ENCODE measurements at places on chromosomes 7 and 10.

DNA sequence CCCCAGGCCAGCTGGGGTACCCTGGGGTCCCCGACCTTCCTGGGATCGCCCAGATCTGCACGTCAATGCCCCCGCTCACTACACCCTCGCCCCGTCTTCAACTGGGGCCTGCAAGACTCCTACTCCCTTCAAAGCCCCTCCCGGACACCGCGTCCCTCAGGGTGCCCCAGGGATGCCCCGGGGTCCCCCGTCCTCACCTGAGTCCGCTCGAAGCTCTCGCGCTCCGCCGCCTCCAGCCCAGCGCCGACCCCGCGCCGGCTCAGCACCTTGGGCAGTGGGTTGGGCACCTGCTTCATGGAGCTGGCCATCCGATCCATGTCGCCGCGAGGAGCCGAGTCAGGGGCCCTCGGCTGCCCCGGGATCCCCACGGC is at the start of gene HIP1:
TSS of gene HIP1 (minus strand) at position 338 of the 371 bp plus-strand sequence. CDS start at position 317, 21 bp downstream.
- no peak for DNase-seq

DNA sequence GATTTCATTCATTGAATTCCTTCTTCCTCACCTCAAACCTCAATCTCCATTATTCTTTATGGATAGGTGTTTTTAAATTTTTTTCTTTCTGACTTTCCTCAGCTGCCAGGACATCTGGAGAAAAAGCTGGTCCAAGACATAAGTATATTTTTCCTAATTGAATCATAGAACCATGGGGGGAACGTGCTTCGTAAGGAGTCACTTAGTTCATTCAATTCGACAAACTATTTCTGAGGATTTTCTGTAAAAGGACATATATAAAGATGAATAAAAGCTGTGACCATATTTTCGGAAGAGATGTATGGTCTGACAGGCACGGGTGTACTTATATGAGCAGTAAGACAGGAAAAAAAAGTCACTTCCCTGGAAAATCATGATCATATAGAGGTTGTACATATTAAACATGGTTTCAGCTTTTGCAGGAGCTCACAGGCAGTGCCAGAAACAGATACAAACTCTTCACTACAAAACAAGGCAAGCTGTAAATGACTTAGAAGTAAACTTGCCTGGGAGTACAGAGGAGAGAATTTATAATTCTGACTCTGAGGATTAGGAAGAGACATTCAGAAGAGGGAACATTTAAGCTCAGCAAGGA is 88.2 kb upstream of the EGR2 start:
- no peak for DNase-seq

DNA sequence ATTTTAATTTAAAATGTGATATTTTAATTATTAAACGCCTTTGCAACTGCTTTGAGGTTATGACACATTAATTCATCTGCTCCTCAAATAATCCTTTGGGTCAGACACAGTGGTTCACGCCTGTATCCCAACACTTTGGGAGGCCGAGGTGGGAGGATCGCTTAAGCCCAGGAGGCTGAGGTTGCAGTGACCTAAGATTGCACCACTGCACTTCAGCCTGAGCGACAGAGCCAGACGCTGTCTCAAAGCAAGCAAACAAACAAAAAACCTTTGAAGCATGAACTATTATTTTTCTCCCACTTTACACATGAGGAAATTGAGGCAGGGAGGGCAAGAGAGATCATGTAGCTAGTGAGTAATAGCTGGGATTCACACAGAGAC is 1.5 kb upstream of the POLD2 start:
- no peak for DNase-seq

- DNase-seq, result no peak
Measured at GRCh38 chr7:23184709-23185359, 3.0 kb downstream of the NUP42 start.

GRCh38 chr7:48667407-48667806 is 256.9 kb upstream of the CDC14C start:
- no peak for DNase-seq

DNA sequence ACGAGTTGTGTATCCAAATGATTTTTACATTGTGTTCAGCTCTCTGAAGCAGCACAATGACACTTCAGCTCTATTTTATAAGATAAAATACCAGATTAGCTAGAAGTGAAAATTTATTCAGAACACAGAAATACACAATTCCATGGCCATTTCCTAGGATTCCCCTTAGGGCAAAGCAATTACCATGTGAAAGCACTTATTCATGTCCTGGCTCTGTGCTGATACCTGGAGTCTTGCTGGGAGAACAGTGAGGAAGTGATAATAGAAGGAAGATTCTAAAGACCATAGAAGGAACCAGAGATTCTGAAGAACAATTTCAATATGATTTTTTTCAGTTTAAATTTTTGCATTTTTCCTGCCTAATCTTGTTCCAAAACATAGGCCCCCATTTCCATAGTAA is 657.4 kb upstream of the ZWINT start:
- DNase-seq, result no peak

GRCh38 chr7:22821702-22822485 is 755 bp downstream of the TOMM7 start:
- DNase-seq, result no peak

DNA sequence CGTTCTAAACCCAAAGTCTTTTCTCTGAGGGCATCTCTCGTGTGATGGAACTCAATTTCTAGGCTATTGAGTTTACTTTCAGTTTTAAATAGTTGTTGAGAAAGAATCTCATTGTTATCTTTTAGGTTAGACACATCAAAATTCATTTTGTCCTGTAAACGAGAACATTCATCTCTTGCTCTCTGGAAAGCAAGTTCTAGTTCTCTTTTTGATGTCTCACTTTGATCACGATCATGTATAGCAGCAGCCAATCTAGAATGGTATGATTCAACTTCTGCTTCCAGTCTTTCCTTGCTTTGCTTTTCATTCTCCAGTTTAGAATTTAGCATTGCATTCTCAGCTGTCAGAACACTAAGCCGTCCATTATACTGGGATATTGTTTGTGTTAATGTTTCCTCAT is 65.1 kb downstream of the ANKRD26 start:
- DNase-seq, result no peak

- DNase-seq, result no peak
Measured at GRCh38 chr7:133258174-133258573, 5.3 kb downstream of the EXOC4 start.

DNA sequence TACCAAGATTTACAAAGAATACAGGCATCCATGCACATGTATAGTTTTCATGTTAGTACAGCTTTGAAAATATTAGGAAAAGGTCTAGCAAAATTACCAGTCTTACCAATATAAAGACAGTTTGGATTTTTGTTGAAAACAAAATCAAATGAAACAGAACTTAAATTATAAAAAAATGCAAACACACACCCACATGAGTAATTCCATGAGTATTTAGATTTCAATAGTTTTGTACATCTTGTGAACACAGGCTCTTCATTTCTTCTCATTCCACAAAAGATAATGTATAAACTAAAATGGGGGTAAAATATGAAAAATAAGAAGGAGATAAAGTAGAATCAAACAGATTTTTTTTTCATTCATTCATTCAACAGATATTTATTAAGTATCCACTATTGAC is 682.2 kb upstream of the ANKRD30A start:
- DNase-seq, result no peak

GRCh38 chr7:158497627-158498026 is 90.0 kb downstream of the PTPRN2 start:
- DNase-seq, result no peak

DNA sequence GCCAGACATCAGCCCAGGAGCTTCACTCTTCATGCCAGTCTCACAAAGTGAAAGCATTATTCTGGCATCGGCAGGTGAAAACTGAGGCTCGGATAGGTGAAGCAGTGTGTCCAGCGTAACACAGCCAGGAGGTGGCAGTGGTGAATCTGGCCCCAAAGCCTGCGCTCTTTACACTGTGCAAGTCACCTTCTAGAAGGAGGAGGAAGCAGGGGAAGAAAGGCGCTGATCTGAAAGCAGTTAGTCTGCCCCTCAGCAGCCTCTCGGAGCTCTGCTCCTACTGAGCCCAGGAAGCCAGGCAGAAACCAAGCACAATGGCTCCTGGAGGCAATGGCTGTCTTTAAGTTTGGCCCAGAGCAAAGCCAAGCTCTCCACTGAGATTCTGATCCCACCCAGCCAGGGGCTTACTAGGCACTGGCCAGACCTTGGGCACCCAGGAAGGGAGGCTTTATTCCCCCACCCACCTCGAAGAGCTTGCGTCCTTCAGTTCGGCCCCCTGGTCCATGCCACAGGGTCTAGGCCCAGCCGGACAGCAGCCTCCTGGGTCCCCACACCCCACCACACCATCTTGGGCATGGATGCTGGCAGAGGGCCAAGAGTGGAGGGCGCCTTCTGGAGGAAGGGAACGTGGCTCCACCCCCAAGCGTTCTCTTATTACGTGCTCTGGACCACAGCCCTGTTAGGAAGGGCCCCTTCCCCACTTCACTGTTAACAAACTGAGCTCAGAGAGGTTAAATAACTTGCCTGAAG is 104.5 kb downstream of the GRID1 start:
- no peak for DNase-seq

DNA sequence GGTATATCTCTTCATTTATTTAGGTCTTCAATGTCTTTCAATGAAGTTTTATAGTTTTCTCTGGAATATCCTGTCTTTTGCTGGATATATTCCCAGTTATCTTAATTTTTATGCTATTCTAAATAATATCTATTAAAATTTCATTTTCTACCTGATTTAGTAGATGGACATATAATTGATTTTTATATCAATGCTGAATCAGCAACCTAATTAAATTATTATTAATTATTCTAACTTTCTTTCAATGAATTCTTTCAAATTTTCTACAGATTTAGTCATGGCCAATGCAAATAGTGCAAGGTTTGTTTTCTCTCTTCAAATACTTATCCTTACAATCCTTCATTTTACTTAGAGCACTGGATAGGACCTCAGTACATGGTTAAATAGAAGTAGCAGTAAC is 56.8 kb downstream of the DENND11 start:
- no peak for DNase-seq

- DNase-seq, result no peak
Measured at GRCh38 chr10:11017570-11018431, at the start of gene CELF2. CELF2 (plus strand) TSS chr10:11017872; CDS start chr10:11018090, 218 bp downstream.

DNA sequence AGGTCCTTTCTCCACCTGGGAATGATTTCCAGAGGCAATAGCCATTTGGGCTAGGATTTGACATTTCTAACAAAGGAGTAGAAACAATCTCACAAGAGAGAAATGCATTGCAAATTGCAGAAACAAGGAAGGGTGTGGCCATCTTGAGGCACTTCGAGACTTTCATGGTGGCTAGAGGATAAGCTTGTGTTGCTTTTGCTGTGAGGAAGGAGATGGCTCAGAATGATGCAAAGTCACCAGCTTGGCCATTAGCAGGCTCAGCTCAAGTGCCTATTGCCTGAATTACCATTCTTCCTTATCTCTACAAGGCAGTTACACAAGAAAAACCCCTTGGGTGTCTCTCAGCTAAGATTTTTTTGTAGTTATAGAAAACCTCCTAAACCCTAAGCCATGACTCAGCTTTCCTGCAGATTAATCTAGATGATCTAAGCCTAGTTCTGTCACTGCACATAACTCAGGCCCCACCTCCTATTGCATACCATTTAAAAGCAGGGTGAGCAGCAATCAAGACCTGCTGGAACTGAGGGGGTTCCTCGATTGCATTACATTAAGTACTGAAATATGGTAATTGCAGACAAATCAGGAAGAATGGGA is 683.1 kb downstream of the NRG3 start:
- DNase-seq, result no peak

DNA sequence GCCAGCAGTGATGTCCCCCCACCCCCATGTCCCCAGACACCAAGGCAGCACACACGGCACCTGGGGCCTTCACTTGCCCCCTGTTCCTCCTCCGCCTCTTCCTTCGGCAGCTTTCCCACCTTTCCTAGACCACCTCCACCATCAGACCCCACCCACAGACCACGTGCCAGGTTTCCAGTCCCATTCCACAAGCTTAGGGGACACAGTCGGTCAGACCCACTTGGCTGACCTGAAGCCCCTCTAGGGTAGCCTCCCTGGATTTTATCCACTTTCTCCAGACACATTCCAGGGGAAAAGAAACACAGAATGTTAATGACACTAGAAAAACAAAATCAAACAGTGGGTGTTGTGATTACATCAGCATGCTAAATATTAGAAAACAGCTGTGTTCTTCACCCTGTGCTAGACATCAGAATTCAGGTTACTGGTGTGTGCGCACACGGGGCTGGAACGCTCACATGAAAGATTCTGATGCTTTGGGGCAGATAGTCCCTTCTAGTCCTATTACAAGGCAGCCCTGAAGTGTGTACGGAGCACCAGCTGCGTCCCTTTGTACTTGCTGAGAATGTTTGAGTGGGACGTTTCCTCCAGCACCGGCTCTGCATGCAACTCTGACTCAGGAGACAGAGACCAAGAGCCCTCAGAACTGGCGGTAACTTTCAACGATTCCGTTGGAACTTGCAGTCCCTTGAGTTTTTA is 75.5 kb upstream of the PPP2R2D start:
- DNase-seq, result no peak

GRCh38 chr7:1124164-1124563 is 35.8 kb downstream of the ZFAND2A start:
- DNase-seq, result no peak

- no peak for DNase-seq
Measured at GRCh38 chr10:62653254-62653653, 151.3 kb upstream of the ADO start.

- DNase-seq, result no peak
Measured at GRCh38 chr7:123649964-123650363, 5.7 kb upstream of the LMOD2 start.
